ENCODE measurements at places on chromosomes 12 and 14.

GRCh38 chr14:64550621-64551333, 1.0 kb downstream of the PPP1R36 start:
- DNase-seq: no peak

GRCh38 chr14:77094672-77095284, 3.3 kb upstream of the CIPC start:
- DNase-seq: peak; percentile 73

DNA sequence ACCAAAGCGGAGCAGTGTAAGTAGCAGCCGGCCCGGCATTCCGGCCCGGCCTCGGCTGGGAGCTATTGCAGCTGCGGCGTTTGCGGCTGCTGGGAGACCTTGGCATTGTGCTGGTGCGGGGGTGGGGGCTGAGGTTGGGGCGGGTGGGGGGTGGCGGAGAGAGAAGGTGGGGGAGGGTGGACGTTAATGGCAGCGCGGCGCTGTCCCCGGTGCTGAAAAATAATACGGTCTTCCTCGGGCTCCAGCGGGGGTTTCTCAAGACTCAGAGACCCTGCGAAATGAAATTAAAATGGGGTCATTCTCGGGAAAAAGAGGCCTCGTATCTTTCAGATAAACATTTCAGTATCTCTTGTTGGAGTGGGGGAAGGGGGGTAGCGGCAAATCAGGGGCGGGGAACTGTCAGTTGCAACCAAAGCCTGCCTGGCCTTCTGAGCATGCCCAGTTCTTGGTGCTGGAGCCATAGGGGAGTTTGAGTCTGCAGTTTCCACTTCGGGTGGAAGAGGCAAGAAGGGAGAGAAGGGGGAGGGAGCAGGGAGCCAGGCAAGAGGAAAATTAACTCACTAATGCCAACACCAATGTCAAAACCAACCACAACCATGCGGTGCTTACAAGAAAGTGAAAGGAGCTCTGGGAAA, 414 bp downstream of the UNC79 start:
- no peak for DNase-seq

- DNase-seq: no peak
These were observed 27.4 kb upstream of the PAPLN start for GRCh38 chr14:73209953-73210352.

DNA sequence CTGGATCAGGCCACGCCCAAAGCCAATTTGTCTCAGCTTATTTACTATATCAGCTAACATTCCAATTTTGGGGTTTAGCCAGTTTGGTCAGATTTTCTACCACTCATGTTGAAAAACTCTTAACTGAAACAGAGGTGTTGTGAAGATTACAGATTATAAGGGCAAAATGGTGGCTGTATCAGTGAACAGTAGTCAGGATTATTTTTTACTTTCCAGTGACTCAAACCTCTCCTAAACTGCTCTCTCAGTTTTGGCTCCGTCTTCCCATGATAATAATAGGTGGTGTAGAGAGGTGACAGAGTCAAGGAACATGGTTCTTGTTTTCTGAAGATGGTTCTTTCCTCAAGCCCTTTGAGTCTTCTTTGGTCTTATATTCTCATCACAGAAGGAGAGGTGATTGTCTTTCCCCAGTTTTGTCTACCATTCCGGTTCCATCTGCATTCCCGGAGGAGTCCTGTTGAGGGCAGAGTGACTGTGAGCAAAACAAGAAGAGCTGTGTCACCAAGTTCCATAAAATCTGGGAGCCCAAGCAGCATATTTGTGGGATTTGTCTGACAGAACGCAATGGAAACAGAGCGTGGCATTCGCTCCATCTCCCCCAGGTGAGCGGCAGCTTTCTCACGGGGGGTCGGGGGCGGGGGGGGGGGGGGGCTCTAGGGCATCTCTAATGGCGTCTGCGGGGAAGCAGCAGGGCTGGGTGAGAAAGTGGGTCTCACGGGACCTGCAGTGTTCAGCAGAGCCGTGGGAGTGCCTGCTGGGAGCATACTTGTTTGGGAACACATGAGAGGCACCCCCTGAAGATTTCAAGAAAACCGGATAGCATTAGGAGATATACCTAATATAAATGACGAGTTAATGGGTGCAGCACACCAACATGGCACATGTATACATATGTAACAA, 59.1 kb downstream of the TBC1D30 start:
- DNase-seq: no peak

DNA sequence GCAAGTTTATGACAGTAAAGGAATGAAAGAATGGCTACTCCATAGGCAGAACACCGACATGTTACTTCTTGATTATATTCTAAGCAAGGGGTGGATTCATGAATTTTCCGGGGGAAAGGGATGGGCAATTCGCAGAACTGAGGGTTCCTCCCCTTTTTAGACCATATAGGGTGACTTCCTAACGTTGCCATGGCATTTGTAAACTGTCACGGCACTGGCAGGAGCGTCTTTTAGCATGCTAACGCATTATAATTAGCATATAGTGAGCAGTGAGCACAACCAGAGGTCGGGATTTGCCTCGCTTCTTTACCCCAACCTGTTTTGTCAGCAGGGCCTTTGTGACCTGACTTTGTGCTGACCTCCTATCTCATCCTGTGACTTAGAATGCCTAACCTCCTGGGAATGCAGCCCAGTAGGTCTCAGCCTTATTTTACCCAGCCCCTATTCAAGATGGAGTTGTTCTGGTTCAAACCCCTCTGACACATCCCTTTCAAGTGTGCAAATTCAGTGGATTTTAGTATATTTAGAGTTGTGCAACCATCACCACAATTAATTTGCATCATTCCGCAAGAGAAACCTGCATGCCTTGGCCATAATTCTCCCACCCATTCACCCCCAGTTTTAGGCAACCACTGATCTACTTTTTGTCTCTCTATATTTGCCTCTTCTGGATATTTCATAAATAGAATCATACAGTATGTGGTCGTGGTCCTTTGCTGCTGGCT, 27.4 kb downstream of the PALS1 start:
- no peak for DNase-seq

GRCh38 chr14:83071888-83072501, 1538.3 kb upstream of the SEL1L start:
- DNase-seq: no peak

GRCh38 chr14:103121846-103122584, 1.2 kb upstream of the TNFAIP2 start:
- no peak for DNase-seq

DNA sequence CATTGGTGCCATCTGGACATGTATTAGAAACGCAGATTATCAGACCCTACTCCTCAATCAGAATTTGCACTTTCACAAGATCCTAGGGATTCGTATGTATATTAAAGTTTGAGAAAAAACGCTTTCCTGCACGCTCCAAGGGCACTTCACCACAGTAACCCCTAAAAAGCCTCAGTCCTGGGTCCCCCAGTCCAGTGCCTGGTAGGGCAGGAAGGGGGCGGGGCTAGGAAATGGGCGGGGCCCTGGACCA, 369 bp downstream of the DEPDC4 start:
- peak; percentile 94 for DNase-seq

Data from T-helper 9 cell (primary cell).